ENCODE measurements at places on chromosomes 2 and 18. TPM values are rescaled to one million over a fixed set of nuclear protein-coding genes. Genes with fewer than 3 reads are reported as not detected.
A peak's percentile ranks its signal among the peaks of the same experiment; 100 is the strongest.

SH3RF3 gene
- total RNA-seq, result 1.3 TPM

GPR39 gene
- 4.0 TPM for total RNA-seq

CAVIN2 gene
- total RNA-seq, result 0.11 TPM

CAPN14 gene
- 0.50 TPM for total RNA-seq

RAB31 gene
- total RNA-seq, result 2.9 TPM

- no peak for DNase-seq
These were observed 472.6 kb downstream of the DLGAP1 start for GRCh38 chr18:3982541-3982940.

DNA sequence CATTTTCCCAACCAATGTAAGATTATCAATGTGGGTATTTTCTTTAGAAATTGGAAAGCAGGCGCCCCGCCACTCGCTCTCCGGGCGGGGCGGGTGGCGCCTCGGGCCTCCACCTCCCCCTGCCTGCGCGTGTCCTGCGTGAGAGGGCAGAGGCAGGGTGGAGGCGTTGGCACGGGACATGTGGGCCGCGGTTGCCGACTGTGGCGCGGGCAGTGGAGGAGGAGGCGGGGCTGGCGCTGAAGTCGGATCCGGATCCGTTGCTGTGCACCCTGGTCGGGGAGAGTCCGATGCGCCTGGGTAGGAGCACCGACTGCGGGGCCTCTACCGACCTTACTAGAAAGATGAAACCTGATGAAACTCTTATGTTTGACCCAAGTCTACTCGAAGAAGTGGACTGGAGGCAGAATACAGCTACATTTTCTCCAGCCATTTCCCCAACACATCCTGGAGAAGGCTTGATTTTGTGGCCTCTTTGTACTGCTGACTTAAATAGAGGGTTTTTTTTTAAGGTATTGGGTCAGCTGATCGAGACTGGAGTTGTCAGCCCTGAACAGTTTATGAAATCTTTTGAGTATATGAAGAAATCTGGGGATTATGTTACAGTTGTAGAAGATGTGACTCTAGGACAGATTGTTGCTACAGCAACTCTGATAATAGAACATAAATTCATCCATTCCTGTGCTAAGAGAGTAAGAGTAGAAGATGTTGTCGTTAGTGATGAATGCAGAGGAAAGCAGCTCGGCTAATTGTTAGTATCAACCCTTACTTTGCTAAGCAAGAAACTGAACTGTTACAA, 37.9 kb downstream of the PMS1 start:
- no peak for DNase-seq

DNA sequence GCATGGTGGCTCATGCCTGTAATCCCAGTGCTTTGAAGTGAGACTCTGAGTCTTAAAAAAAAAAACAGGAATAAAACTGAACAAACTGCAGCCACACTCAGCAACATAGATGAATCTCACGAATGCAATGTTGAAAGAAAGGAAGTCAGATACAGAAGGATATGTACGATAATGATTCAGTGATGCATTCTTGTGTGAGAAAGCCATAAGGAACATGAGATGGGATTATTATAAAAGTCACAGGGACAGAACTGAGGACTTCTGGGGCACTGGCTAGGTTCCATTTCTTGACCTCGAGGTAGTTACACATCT, 56.9 kb upstream of the SMAD2 start:
- DNase-seq, result no peak

DNA sequence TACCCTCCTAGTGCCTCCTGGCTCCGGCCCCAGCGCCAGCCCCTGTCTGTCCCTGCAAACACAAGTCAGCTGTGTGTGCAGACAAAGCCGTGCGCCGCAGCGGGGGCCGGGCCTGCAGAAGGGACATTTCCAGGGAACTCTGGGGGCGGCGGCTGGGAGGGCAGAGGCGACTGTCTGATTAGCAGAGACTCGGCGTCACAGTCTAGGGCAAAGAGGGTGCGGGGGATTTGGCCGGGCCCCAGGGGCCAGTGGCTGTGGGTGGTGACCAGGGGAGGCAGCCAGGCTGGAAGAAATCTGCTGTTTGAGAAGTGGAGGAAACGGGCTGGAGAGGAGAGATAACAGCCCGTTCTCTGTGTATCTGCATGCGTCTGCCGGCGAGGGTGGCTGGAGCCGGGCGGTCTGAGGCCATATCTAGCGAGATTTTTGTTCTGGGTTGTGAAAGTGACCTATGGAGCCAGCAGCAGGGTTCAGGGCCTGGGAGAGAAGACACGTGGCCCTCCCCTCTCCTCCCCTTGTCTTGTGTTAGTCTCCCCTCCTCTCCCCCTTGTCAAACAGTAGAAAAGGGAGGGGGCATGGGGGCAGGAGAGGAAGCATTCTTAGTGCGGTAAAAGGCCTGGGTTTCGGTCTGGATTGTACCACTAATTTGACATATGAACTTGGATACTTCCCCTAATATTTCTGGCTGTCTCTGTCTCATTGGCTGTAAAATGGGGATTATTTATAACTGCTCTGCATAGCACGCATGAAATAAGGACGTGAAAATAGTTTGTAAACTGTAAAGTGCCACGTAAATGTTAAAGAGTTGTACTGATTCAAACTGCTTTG, 169.4 kb downstream of the SMAD7 start:
- DNase-seq, result peak; percentile 34

GRCh38 chr2:5472673-5473072, 219.5 kb upstream of the SOX11 start:
- no peak for DNase-seq

DNA sequence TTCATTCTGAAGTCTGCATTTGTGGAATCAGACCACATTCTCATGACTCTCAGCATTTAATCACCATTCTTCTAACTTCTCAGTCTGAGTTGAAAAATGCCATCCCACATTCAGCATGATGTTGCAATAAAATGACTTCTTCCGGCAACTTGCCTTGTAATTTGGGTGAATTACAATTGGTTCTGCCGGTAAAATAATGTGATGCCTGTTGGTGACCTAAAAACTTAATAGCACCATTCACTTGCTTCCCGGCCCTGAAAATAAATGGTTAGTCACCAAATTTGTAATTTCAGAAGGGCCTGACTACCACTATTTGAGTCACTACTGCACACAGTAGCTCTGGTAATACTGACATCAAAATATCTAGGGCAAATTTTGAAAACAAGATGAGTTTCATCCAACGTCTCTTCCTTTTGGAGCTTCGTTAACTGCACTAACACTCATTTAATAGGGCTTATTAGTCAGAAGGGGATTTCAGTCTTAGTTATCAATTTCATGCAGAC, 637.1 kb upstream of the CHAC2 start:
- DNase-seq, result no peak

DNA sequence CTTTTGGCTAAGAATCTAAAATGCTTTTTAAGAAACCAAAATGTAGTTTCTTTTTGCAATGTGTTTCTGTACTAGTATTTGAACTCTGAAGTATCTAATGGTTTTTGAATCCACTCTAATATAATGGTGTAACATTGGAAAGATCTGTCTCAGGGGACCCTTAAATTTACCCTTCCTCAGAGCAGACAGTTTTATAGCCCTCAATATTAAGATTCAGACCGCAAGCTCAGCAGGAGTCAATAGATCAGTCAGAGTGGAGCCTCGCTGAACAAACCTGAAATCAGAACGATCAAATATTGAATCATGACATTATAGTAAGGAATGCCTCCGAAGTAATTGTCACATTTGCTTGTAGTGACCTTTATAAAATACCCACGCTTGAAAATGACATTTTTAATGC, 18.3 kb downstream of the SGPP2 start:
- DNase-seq, result no peak

DNA sequence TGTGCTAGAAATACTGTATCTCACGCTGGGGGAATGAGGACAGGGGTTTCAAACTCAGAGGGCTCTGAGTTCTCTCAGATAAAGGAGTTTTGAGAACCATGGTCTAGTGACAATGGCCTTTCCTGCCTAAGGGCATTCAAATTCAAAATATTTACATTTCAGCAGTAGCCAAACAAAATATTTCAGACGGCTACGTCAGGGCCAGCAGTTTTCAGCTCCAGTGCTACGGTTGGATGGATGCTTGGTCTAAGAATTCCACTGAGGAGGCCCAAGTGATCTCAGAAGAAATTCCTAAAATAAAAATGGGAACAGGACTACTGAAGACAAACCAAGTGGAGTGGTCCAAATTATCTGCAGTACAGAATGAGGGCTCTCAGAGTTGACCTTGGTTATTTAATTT, 41.1 kb upstream of the SCG2 start:
- DNase-seq, result no peak

- DNase-seq, result no peak
These were observed 433.4 kb upstream of the NRXN1 start for GRCh38 chr2:51465326-51465725.

- DNase-seq, result no peak
These were observed 6.7 kb upstream of the SMARCAL1 start for GRCh38 chr2:216405588-216405987.

GRCh38 chr18:77248873-77249568, 627 bp upstream of the GALR1 start:
- no peak for DNase-seq

- no peak for DNase-seq
These were observed 30.0 kb upstream of the KLHL29 start for GRCh38 chr2:23355001-23355400.

GRCh38 chr2:206700156-206700555, 18.0 kb downstream of the DYTN start:
- no peak for DNase-seq

DNA sequence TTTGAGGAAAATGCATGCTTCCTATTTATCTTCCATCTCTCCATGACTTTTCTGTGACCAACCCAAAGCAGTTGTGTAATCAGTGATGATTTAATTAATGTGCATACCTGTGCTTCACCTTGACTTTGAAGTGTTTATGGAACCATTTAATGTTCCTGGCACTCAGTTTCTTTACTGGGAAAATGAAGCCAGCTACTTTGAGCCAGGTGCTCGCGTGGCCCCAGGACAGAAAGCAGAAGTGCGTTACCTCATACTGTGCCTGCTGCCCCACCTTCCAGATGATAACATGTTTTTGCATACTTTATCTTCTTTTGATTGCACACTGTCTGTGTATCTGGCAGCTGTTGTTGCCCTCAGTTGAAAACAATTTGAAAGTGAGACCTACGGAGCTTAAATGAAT, 61.3 kb downstream of the PMAIP1 start:
- DNase-seq, result no peak

- DNase-seq, result no peak
These were observed 19.3 kb upstream of the CRIM1 start for GRCh38 chr2:36336321-36336720.

DNA sequence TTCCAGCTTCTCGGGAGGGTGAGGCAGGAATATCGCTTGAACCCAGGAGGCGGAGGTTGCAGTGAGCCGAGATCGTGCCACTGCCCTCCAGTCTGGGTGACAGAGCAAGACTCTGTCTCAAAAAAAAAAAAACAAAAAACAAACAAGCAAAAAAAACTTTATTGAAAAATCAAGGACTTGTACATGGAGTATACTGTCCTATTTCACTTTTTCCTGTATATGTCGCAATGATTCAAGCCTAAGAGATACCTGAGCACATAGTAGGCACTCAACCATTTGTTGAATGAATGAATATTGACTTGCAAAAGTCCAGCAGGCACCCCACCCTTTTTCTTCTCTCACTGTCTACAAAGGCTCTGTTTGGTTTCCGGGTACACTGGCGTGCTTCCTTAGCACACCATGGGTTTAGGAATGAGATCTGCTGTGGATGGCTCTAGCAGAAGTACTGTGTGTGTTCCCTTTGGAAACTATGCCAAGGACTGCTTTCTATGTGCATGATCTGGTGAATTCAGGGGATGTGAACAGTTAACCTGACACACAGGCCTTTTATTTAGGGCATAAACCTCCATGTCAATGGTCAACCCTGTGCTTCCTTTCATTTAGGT, 6.1 kb downstream of the APCDD1 start:
- DNase-seq, result no peak
